ENCODE measurements at places on chromosomes 7 and 10.

DNA sequence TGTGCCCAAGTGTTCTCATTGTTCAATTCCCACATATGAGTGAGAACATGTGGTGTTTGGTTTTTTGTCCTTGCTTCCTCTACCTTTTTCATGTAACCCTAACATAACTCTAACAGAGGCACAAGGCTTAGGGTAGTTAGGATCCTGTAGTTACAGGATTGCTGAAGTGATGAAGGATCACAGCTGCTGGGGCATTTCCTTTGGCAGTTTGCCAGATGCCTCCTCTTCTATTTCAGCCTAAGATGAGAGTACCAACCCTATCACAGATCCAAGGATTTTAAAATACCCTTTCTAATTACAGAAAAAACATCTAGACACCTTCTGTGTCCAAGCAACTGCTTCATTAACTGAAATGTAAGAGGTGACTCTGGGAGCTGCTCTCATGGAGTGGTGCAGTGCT, 141.7 kb upstream of the COL1A2 start:
- no peak for DNase-seq

DNA sequence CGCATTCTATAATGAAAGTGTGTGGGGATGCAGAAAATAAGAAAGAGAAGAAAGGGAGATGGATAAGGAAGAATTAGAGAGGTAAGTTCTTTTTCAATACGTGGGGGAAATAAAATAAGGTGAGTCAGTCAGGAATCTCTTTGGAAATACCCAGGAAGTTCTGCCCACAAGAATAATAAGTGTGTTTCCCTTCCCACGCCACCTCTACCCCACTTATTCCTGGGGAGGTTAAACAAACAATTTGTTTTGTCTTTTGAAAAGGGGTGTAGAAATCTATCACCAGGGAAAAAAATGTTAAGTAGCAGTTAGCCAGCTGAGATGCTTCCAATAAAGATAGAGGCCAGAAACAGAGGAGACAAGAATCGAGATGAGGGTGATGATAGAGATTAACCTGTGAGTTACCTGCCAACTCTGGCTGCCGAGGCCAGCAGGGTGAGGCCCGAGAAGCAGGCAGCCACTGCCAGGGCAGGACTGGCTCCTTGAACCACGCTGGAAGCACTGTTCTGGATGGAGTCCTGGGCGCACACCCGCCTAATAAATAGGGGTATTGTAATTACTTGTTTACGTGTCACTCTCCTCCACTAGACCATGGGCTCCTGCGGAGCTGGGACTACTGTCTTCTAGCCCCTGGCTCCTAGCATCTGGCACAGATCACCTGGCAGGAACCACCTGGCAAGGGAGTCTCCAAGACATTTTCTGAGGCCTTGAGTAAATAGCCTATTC, 191.3 kb downstream of the FGFR2 start:
- no peak for DNase-seq

DNA sequence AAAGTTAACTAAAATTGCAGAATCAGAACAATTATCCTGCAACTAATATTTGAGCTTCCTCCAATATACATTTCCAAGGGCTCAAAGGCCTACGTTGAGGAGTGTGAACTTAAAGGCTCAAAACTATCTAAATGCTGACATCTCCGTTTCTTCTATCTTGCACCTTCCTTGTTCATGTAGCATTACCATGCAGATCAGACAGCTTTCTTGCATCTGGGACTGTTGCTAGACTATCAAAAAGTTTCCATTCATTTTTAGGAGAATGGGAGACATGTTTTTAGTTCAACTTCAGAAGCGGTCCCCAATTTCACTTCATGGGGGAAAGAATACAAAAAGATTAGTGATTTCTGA, 2.9 kb downstream of the ANKRD1 start:
- DNase-seq = no peak

DNA sequence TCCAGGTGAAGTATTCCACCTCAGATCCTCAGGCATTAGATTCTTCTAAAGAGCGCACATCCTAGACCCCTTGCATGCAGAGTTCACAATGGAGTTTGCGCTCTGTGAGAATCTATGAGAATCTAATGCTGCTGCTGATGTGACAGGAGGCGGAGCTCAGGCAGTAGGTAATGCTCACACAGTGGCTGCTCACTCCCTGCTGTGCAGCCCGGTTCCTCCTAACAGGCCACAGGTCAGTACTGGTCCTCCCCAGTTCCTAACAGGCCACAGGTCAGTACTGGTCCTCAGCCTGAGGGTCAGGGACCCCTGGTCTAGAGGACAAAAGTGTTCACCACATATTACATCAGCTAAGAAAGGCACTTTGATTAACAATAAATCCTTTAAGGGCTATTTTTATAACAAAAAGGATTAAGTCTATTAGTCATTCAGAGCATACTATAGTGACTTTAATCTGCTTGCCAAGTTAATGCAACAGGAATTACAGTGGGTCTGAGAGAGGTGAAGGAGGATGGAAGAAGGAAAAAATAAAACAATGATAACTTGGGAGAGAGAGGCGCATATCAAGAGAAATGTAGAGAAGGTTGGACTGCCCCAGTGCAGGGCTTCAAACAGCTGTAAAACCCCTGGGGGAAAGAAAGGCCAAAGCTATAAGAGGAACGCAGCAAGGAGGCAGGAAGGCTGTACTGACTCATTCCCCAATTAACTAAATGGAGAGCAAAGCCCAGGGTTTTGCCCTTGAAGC, 49.2 kb downstream of the CUL2 start:
- peak; percentile 5 for DNase-seq

GRCh38 chr7:154987571-154987970, 15.4 kb downstream of the PAXIP1 start:
- DNase-seq = no peak

GRCh38 chr7:119572132-119572531, 700.8 kb upstream of the KCND2 start:
- DNase-seq = no peak

DNA sequence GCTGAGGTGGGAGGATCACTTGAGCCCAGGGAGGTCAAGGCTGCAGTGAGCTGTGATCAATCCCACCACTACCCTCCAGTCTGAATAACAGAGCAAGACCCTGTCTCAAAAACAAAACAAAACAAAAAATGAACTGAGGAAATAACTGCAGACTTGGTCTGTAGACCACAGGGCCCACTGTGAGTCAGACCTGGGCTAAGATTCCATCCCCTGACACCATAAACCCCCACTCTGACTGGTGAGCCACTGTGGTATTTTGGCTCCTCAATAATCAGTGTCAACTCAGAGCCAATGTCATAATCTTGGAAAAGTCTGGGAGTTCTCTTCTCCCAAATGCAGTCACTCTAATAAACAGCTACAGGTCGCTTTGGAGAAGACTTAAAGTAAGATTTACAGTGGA, 24.0 kb upstream of the ERCC6 start:
- DNase-seq = no peak

- DNase-seq = peak; percentile 84
Measured at GRCh38 chr10:104297697-104298660, 29.0 kb downstream of the GSTO2 start.

DNA sequence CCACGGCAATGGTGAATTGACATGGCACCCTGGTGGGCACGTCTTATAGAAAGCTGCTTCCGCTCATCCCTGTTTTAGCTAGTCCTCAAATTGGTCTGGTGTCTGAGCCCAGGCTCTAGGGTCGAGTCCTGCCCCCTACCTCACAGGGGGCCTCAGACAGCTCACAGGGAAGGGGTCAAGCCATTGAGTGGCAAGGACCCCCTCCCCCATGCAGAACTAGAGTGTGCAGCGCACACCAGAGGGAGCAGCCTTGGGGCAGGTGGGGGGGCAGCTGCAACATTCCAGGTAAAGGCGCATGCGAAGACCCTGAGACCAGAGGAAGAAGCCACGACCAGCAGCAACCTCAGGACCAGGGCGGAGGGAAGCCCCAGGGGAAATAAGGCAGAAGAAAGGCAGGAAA, 240.4 kb upstream of the PPP2R2D start:
- DNase-seq = no peak

- DNase-seq = no peak
Measured at GRCh38 chr7:1693991-1694524, 24.0 kb downstream of the ELFN1 start.

GRCh38 chr10:52019656-52020055, 294.4 kb upstream of the DKK1 start:
- no peak for DNase-seq

DNA sequence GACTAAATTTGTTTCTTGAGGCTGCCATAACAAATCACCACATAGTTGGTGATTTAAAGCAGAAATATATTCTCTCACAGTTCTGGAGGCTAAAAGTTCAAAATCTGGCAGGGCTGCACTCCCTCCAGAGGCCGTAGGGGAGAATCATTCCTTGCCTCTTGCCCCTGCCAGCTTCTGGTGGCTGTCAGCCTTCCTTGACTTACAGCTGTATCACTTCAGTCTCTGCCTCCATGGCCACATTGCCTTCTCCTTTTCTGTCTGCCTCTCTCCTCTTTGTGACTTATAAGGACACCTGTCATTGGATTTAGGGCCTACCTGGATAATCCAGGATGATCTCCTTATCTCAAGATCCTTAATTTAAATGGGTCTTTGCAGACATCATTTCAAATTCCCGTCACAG, 5.8 kb upstream of the LRRC4 start:
- DNase-seq = no peak

DNA sequence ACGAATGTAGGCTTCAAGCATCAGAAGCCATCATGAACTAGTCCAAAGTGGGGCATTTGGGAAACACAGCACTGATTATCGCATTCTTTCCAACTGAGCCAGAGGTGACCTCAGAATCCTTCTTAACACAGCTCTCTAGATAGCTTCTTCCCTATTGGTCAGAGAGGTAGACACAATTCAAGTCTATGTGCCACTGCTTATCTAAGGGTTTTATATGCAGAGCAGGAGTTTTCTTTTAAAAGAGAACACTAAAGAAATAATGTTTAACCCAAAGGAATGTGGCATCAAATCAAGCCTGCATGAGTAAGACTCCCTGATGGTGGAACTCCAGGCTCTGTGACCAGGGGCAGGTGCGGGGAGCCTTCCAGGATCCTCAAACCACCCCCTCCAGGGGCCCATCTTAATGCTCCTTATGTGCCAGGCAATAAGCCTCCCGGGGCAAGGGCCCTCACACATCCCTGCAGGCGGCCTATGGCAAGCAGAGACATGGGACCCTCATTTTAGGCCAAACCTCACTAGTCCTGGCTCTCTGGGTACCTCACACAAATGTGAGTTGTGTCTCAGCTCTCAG, 13.8 kb downstream of the HSPA12A start:
- DNase-seq = no peak

GRCh38 chr10:22672319-22673090, 41.9 kb downstream of the PIP4K2A start:
- DNase-seq = no peak

GRCh38 chr7:151689196-151689971, 169.7 kb upstream of the RHEB start:
- no peak for DNase-seq

GRCh38 chr7:145050415-145050814, 214.6 kb upstream of the TPK1 start:
- DNase-seq = no peak

- DNase-seq = no peak
Measured at GRCh38 chr7:150421831-150422230, 28.6 kb upstream of the GIMAP8 start.

DNA sequence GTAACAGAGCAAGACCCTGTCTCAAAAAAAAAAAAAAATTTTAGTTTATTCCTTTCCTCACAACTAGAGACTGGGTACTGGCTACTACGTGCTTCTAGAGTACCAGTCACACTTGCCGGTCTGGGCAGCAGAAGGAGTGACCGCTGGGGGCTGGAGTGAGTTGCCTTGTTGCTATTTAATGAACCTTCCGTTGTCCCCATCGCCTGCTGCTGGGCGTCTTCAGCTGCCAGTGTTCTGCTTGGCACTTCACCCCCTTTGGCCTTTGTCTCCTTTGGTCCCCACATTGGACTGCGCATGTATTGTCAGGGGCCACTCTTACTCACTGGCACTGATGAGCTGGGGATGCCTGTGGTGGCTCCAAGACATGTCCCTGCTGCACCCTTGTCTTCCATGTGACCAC, 110.6 kb downstream of the CLEC2L start:
- DNase-seq = no peak

DNA sequence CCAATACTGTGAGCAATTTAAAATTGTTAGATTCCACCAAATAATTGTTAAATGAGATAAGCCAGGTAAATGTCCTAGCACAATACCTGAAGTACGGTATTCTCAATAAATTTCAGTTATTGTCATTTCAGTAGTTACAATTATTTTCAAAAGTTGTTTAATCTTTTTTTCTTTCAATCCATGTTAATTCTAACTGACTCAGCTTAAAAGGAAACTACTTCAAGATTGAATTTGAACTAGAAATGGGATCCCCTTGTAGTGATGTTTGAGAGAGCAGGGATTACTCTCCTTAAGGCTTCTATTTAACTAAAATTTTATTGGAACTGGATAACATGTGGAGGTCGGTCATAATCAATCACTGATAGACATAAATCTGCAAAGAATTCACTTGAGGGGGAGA, 6.9 kb upstream of the AKR1E2 start:
- DNase-seq = no peak

DNA sequence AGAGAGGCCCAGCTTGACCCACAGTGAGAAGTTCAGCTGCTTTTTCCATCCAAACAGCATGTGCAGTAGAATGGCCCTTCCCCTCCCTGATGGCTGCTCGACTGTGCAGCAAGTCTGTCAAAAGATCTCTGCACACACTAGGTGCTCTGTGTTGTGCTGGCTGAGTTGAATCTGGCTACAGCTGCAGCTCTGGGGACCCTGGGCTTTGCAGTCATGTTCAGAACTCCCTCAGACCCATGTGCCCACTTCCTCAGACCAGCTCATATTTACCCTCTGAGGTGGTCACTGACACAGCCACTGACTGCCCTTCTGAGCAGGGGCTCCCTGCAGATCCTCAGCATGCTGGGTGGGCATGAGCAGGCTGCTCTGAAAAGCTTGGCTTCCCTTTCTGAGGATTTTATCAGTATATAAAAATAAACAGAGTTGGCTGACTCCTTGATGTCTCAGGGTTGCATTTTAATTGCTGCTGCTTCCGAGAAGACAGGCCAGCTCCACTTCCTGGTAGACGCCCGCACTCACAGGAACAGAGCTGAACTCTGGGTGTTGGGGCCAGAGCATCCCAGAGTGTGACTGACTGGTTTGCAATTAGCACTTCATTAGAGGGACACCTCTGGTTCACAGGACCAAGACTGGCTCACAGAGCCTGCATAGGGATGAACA, 507.9 kb downstream of the RPS24 start:
- DNase-seq = no peak

DNA sequence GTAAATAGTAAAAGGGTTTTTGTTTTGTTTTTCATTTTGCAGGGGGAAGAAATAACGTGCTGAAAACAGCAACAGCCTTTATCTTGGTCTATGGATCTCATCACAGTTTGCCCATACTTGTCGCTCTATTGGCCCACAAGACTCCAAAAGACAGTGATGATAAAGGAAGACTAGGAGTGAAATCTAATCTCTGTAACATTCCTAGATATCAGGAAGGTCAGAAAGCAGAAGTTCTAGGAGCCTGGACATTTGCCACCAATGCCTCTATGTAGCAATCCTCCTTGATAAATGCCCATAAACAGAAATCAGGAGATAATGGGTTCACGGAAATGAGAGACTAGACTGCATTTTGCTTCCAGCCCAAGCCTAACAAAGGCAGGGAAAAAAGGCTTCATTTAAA, 8.9 kb downstream of the CUBN start:
- no peak for DNase-seq

- DNase-seq = no peak
Measured at GRCh38 chr7:24869572-24869971, 110.4 kb downstream of the OSBPL3 start.

Measured in HEK293T (cell line).